ENCODE measurements at places on chromosomes 4 and X.

DNA sequence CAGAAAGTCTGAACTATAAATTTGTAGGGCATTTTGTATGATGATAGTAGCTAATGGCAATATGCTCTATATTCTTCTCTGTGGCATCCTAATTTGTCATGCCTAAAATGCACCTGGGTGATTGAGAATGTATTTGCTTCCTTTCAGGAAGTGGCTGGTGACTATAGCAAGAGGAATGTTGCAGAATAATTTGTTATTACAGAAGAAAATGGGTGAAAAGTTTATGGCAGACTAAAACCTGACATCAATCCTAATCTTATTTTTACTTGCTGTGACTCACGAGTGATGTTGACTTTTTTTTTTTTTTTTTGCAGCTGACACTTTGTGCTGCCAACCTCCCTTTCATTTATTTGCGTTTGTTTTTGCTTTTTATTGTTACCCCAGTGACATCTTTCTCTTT, 141.1 kb downstream of the MSL3 start:
- no peak for DNase-seq

GRCh38 chr4:127604949-127605709, 27.6 kb upstream of the INTU start:
- DNase-seq: no peak

- no peak for DNase-seq
Observed at GRCh38 chrX:46279214-46279924, 265.9 kb downstream of the ZNF674 start.

DNA sequence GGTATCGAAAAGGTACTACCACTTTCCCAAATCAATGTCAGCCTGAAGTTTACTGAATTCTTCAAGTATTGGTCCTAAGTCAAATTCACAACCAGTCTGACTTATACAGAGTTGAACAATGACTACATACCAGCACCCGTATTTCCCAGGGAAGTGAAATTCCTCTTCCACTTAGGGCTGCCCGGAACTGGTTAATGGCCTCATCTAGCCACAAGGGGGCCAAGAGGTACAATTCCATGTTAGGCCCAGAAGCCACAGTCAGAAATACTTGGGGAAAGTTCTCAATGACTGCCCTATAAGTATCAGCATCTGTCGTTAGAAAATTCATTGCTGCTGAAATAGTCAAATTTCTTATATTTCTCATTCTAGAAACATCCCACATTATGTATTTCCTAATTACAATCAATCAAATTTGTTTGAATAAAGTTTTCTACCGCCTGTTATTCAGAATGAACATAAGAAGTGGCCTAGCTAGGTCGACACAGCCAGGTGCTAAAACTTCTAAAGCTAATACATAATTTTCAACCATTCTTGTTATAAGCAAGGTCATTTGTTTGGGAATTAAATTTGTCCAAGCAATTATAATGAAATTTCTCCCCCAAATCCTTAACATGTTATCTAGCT, 5.6 kb upstream of the PCDH7 start:
- no peak for DNase-seq

DNA sequence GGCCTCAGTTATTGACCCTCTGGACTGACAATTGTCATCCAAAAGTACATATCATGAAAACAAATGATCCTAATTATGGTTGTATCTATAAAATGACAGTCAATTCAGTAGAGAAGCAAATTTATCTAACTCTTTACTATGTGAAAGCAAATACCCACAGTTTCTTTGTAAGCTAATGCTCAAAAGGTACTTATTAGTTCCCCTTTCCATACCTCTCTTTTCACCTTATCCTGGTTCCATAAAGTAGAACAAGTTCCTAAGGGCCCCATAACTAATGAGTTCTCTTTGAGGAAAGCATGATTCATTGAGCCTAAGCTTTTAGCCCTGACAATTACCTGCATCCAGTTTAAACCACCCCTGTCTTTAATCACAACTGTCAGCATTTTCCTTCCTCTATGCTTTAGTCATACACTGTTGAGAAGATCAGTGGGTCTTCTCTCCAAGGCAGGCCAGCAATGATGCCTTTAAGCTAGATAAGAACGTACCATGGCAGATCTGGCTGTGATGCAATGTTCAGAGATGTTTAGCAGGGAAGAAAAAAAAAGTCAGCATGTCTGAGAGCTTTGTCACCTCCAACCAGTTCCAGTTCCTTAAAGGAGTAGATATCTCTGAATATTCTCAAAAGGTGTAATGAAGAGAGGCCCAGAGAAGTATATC, 179.7 kb upstream of the RASGEF1B start:
- no peak for DNase-seq

DNA sequence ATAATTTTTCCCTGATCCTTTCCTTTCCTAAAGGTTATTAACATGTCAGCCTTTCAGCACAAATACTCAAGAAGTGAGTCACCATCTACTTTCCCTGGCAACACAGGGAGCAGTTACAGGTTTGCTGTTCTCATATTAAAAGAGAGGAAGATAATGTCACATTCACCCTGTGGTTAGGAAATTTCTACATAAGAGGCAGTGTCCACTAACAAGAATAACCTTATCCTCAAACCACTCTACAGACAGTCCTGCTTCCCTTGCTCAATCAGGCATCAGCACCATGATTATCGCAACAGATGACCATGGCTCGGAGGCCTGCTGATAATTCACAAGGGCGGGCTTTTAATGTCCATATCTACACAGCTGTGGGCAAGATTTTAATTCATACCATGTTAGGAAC, 30.9 kb downstream of the RNF150 start:
- no peak for DNase-seq

DNA sequence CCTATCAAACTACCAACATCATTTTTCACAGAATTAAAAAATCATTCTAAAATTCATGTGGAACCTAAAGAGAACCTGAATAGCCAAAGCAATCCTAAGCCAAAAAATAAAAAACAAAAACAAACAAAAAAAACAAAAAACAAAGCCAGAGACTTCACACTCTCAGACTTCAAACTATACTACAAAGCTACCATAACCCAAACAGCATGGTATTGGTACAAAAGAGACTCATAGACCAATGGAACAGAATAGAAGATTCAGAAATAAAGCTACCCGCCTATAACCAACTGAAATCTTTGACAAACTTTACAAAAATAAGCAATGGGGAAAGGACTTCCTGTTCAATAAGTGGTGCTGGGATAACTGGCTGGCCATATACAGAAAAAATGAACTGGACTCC, 152.3 kb upstream of the SMIM31 start:
- no peak for DNase-seq

- no peak for DNase-seq
Observed at GRCh38 chr4:22672519-22672918, 20.2 kb upstream of the GBA3 start.

DNA sequence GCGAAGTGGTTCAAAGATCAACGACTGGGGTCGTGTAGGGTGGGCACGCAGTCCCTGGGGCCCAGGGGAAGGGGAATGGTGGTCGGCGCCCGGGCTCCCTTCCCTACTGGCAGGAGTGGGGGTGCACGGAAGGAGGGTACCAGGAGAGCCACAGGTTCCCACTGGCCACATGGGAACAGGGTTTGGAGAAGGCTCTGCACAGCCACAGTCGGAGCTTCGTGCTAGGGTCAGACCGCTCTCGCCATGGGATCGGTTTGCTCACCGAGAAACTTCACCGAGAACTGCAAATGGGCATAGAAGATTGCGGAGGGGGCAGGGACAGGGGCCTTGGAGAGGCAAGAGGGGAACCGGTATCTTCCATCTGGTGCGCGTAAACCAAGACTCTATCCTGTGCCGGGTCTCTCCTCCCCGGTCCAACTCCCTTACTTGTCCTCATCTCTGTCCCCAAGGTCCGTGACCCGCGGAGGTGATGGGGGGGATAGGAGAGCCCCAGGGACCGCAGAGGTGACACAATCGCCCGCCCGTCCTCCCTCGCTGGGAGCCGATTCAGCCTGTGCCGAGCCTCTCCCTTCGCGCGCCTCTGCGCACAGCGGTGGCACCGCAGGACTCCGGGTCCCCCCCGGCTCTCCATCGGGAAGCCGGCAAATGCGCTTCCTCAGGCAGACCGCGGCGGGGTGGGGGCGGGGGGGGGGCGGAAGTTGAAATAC, 1.0 kb downstream of the SCD5 start:
- DNase-seq: no peak

GRCh38 chr4:118390121-118390520, 37.3 kb upstream of the PRSS12 start:
- no peak for DNase-seq

DNA sequence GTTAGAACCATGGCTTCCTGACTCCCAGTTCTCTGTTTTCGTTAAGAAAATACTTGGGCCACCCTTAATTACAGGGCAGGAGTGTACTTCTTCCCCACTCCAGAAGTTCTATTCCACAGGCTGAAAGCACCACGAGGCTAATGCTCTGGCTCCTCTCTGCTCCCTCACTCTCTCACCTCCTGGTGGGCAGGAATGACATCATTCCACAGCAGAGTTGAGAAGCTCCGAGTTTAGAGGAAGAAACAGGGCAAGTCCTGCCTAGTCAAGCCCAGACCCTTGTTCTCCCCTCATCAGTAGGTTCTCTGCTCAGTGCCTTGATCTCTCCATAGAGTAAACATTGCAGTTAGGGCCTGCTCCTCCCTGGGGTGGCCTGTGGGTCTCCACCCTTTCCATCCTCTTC, 343.8 kb upstream of the CLNK start:
- no peak for DNase-seq

DNA sequence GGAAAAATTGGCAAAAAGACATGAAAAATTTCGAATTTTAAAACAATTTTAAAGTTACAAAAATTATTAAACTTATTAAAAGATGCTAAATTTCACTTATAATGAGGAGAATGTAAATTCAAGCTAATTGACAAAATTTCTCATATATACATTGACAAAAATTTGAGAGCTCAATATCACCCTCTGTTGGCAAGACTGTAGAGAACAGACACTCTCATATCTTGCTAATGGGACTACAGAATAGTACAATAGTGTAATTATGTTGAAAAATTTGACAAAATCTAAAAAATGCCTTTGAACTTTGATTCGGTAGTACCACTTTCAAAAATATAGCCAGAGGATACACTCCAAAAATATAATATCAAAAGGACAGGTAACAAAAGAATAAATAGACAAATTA, 29.8 kb downstream of the DCAF8L2 start:
- DNase-seq: no peak

- DNase-seq: no peak
Observed at GRCh38 chrX:67780694-67781109, 236.9 kb downstream of the AR start.

GRCh38 chrX:28133763-28134162, 152.5 kb upstream of the DCAF8L1 start:
- DNase-seq: no peak

DNA sequence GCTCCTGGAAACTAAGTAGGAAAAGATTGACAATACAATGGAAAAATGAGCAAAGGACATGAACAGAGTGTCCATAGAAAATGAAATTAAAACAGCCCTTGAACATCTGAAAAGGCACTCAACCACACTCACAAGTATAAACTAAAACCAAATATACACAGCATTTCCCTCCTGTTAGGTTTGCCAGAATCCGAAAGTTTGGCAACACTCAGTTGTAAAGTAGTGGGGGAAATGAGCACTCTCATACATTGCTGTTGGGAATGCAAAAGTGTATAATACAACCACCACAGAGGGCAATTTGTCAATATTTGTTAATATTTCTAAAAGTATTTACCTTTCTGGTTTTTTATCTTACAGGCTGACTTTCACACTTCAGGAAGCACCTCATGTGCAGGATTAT, 84.2 kb upstream of the TMEM164 start:
- DNase-seq: no peak

GRCh38 chrX:146658379-146658778, 151.2 kb upstream of the CXorf51B start:
- DNase-seq: no peak

GRCh38 chr4:61517144-61517543, 317.0 kb downstream of the ADGRL3 start:
- no peak for DNase-seq

All from stimulated activated CD4-positive, alpha-beta T cell treated with anti-CD3 and anti-CD28 coated beads, TNF-alpha, amount 100 ng/mL, for 4 hours (primary cell).